Muscle of leg (tissue), 16 donors: ENCODE measurements at places on chromosomes 16 and 17.

DNA sequence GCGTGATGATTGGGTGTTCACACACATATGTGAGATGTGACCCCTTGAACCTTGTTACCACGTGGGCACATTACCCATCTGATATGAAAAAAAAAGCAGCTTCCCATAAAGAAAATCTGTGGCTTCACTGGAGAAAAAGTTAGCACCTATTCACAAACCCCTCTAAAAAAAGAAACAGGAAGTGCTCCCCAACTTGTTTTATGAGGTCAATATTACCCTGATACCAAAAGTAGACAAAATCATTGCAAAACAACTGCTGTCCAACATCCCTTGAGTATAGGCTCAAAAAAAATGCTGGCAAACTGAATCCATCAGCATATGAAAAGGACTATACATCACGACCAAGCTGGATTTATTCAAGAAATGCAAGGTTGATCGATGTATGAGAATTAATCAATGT, 99.7 kb upstream of the RBL2 start:
- no peak for DNase-seq

- no peak for DNase-seq
These were observed 14.6 kb upstream of the KCTD13 start for GRCh38 chr16:29940656-29941055.

- DNase-seq: peak; percentile 60
These were observed 926 bp downstream of the MYH10 start for GRCh38 chr17:8629371-8630226.

GRCh38 chr16:52424591-52424990, 122.4 kb downstream of the TOX3 start:
- no peak for DNase-seq

- no peak for DNase-seq
These were observed 36.9 kb downstream of the LGALS9 start for GRCh38 chr17:27667656-27668487.

GRCh38 chr16:27444470-27444869, 42.5 kb downstream of the IL21R start:
- no peak for DNase-seq

GRCh38 chr16:67968400-67969253, at the start of gene SLC12A4:
TSS of gene SLC12A4 (minus strand) at chr16:67968637. CDS start at chr16:67968553, 84 bp downstream.
- DNase-seq: peak; percentile 97

DNA sequence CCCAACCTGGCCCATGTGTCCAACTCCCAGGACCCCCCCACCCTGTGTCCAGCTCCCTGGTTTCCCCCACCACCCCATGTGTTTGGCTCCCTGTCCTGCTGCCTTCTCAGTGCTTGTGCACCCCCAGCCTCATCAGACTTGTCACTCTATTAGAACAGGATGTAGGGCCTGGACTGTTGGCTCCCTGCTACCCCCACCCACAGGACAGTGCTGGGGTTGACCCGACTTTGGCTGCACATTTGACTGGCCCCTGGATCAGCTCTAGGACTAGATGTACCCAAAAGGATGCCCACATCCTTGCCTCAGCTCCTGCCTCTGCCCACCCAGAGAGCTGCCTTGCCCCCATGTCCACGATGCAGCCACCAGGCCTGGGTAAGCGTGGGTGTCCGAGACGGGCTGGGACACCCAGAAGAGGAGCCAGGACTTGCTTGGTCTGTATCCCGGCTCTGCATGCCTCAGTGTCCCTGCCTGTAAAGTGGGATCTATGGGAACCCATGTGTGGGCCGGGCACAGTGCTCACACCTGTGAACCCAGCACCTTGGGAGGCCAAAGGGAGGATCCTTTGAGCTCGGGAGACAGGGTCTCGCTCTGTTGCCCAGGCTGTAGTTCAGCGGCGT, 1.5 kb upstream of the CCDC57 start:
- no peak for DNase-seq

DNA sequence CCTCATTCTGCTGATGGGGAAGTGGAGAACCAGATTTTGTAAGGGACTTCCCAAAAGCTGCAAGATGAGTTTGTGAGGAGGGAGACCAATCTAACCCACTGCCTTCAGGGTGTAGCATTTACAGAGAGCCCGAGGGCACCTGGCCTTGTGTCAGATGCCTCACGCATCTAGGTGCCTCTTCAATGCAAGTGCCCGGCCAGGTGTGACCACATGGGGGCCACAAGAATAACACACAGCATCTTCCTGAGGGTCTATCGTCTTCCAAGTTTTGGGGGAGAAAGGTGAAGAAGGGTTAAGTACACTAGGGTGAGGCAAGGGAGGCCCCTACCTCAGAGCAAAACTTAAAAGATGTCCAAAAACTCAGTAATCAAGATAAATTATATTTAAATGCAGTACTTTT, 401.7 kb upstream of the CDH5 start:
- no peak for DNase-seq

DNA sequence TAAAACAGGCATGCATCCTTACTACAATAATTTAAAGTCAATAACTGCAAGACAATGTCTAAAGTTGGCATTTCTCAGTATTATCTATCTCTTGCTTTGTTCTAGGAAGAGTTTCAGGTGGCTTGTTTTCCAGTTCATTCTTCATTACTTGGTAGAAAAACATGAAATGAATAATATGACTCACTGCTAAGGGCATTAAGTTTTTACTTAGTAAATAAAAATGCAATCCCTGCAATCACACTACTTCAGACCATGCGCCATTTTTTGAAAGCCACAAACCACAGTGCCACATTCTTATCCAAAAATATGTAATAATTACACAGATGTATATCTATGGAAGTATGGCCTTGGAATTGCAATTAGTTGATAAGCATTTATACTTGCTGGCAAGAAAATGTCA, 55.4 kb downstream of the CREBBP start:
- DNase-seq: no peak

GRCh38 chr17:63646488-63646806, 24.2 kb downstream of the MAP3K3 start:
- peak; percentile 38 for DNase-seq

- DNase-seq: peak; percentile 93
These were observed 4.6 kb upstream of the TAF15 start for GRCh38 chr17:35804658-35805192.

DNA sequence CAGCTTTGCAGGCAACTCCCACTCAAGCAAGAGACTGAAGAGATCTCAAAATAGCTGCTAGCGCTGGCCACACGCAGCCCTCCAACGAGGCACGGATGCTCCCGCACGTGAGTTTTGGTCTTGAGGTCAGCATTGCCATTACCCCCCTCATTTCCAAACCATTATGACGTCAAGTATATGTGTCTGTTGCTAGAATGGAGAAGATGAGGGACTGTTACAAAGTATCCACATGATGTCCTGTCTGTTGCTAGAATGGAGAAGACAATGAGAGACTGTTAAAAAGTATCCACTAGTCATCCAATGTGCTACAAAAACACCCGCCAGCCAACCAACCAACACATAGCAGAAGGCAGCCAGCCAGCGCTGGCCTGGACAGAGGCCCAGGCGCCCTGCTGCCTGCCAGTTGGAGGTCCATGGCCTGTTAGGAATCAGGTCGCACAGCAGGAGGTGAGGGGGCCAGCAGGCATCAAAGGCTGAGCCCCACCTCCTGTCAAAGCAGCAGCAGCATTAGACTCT, 24.8 kb downstream of the KLHDC4 start:
- DNase-seq: no peak

DNA sequence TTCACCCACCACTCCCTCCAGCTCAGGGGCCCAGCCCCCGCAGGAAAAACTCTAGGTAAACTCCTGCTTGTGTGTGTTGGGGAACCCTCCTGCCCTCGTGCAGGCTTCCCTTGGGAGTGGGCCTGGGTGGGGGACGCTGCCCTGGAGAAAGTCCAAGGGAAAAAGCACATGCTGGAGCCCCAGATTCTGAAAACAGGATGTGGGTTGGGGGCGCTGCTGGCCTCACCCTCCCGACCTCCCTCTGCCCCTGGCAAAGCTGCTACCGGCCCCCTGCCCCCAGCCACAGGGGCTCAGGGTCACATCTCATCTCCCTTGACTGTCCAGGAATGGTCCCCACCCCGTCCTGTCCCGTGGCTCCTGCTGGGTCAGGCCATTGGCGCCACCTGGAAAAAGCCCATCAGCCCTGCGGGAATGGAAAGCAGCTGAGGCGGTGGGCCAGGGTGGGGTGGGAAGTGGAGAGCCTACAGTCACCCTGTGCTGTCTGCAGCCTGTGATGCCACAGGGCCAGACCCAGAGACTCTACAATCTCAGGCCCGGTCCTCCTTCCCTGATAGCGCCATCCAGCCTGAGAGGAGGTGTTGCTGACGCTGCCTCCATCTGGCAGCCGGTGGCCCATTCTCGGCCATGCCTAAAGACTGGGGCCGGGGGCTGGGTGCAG, 2.5 kb upstream of the GJD3 start:
- DNase-seq: no peak

- DNase-seq: no peak
These were observed 382.8 kb downstream of the SEC14L1 start for GRCh38 chr17:77523540-77523939.

- no peak for DNase-seq
These were observed 22.5 kb downstream of the RAB11FIP4 start for GRCh38 chr17:31413874-31414549.

GRCh38 chr16:68802190-68802589, 41.1 kb upstream of the TANGO6 start:
- DNase-seq: no peak

DNA sequence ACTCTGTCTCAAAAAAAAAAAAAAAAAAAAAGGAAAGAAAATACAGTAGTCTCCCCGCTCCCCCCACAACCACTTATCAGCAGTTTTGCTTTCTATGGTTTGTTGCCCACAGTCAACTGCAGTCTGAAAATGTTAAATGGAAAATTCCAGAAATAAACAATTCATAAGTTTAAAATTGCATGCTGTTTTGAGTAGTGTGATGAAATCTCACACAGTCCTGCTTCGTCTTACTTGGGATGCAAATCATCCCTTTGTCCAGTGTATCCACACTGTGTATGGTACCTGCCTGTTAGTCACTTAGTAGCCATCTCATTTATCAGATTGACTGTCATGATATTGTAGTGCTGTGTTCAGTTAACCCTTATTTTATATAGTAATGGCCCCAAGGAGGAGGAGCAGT, 41.5 kb downstream of the NF1 start:
- no peak for DNase-seq

DNA sequence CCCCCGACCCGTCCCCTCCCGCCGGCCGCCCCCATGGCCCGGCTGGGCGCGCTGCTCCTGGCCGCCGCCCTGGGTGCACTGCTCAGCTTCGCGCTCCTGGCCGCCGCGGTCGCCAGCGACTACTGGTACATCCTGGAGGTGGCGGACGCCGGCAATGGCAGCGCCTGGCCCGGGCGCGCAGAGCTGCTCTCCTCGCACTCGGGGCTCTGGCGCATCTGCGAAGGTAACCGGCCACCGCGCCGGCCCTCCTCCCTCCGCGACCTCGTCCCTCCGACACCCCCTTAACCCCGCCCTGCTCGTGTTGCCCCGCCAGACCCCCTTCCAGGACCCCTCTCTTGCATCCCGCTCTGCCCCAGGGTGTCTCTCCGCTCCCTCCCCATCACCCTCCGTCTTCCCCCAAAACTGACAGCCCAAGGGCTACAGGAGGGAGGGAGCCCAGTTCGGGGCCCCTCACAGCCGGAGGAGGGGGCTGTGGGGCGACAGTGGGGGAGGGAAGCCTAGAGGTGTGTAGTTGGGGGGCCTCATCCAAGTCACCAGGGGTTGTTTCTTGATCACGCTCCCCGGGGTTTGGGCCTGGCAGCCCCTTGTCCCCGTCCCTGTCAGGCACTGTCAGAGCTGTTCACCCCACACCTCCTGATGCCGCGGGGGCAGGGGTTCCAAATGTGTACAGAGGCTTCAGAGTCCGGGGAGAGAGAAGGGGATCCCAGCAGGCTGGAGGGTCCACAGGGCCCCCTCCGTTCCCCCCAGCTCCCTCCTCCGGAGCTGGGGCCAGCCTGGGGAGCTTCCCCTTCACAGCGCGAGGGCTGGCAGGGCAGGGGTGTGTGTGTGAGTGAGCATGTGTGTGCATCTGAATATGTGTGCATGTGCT, 794 bp downstream of the TMEM235 start:
- DNase-seq: no peak

DNA sequence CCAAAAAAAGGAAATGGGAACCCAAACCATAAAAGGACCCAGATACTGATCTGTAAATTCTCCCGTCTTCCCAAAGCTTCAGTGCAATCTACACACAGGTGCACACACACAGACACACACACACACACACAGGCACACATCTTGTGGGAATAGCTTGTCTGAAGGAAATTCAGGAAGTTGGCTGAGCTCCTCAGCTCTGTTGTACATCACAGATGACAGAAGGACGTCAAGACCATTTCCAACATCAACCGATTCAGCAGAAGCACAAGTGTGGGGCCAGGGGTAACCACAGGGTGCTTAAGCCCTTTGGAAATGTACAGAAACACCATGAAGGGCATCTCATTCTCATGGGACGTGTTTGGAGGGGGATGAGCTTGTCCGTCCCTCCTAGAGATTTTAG, 498.1 kb upstream of the PSMD7 start:
- peak; percentile 32 for DNase-seq

- no peak for DNase-seq
These were observed 42.0 kb downstream of the COTL1 start for GRCh38 chr16:84575914-84576313.
